Calu3 (cell line): ENCODE measurements at places on chromosomes 11 and 22.

DNA sequence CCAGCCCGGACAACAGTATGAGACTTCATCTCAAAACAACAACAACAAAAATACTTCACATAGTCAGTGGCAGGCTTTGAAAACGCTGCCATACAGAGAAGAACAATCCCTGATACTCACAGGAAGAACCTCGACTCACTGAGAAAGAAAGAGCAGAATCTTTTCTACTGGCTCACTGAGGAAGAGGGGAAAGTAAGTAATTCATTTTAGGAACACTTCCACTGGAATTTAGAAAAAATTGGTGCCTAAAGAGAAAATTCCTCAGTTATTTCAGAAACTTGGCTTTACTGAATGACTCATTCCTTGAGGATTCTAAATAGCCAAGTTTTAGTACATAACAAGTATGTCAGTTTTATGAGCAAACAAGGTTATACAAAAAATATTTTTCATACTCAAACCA is 12.3 kb downstream of the NARS2 start:
- DNase-seq, result no peak

DNA sequence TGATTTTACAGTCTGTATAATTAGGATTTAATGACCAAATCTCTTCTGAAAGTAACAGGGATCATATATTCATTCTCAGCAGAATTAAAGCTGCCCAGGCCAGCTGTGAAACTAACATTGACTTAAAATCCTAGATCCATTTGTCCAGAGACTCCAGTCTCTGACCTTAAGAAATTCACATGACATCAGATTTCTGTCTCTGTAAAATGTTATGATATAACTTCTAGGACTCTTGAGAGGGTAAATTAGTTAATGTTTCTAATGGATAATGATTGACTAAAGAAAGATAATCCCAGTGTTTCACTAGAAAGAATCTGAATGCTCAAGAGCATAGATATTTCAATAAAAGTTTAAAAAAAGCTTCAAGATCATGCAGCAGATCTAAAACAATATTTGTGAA is 6.3 kb downstream of the NOX4 start:
- no peak for DNase-seq

DNA sequence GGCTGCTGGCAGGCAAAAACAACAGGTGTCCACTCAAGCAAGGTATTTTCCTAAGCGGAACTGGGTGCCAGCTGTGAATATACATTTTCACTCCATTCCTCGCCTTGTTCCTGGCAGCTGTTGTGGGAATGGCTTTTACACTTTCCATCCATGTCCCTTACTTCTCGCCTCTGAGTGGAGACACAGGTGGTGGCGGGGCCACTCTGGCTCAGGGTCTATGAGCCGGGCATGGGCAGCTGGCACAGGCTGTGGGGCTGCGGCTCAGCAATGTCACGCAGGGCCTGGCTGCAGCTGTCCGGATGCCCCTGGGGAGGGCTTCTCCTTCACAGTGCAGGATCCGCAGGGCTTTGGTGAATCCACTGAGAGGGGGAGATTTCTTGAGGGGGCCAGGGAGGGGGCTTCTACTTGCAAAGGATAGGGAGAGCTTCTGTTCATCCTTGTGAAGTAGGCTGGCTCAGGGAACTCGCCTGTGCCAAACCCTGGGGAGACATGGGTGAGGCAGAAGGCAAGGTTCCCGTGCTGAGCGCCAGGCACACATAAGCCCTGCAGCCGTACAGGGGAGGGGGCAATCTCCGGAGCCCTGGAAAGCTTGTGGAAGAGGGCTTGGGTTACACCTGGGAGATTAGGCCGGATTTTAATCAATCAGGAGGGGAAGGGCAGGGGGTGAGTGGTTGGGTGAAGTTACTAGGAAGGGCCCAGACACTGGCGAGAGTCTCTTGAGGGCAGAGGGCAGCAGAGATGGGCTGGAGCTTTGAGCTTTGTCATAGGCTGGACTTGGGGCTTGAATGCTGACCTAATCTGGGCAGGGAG is 45.7 kb downstream of the KCNQ1OT1 start:
- no peak for DNase-seq

DNA sequence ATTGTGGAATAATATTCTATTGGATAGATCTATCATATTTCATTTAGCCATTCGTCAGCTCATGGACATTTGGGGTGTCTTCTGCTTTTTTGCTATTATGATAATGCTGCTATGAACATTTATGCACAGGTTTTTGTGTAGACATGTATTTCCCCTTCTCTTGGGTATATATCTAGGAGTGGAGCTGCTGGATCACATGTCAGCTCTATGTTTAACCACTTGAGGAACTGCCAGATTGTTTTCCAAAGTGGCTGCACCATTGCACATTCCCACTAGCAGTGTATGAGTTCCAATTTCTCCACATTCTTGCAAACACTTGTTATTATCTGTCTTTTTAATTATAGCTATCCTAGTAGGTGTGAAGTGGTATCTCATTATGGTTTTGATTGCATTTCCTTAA is 75.0 kb downstream of the C11orf65 start:
- DNase-seq, result no peak

- no peak for DNase-seq
Measured at GRCh38 chr22:24451162-24451561, 23.8 kb downstream of the ADORA2A start.

GRCh38 chr22:19841641-19842392 is 12.9 kb downstream of the GNB1L start:
- no peak for DNase-seq

GRCh38 chr11:116432301-116432700 is 340.5 kb downstream of the BUD13 start:
- no peak for DNase-seq

DNA sequence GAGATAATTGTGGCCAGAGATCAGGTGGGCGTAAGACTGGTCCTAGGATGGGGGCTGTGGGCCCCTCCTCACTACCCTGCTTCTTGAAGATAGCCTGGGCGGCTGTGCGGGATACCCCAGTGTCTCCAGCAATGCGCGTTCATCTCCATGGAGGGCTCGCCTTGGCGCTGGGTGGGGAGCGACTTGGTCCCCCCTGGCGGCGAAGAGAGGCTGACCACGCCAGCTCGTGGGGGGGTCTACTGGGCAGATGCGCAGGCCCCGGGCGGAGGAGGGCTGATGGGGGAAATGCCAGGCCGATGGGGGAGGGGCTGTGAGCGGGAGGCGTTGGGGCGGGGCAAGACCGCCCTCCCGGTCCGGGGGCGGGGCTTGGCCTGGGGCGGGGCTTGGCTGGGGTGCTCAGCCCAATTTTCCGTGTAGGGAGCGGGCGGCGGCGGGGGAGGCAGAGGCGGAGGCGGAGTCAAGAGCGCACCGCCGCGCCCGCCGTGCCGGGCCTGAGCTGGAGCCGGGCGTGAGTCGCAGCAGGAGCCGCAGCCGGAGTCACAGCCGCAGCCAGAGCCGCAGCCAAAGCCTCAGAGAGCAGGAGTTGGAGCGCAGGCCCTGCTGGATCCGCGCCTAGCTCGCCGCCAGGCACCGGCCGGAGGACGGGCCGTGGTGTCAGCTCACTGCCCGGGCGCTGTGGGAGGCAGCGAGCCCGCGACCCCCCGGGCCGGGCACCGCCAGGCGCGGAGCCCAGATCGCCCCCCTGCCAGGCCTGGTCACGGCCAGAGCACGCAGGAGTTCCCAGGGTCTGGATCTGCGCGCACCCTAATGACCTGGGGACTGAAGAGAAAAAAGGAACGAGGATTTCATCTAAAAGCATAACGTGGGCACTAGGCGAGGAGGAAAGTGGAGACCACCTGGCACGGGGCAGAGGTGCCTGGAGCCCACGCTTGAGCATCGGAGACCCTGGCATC is at the start of gene SLC35E4:
TSS of gene SLC35E4 (plus strand) at position 509 of the 953 bp plus-strand sequence. CDS start 670 bp downstream, outside the sequence.
- DNase-seq, result peak; percentile 94

GRCh38 chr11:129611661-129612446 is 203.8 kb upstream of the TMEM45B start:
- peak; percentile 15 for DNase-seq

DNA sequence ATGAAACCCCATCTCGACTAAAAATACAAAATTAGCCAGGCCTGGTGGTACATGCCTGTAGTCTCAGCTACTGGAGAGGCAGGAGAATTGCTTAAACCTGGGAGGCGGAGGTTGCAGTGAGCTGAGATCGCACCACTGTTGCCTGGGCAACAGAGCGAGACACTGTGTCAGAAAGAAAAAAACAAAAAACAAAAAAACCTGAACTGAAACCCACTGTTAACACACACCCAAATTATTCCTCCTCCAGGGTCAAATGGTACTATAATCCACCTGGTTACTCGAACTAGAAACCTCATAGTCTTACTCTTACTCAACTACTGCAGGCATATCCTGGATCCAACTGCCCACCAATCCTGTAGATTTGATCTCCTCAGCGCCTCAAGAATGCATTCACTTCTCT is 35.5 kb downstream of the USP28 start:
- DNase-seq, result no peak

DNA sequence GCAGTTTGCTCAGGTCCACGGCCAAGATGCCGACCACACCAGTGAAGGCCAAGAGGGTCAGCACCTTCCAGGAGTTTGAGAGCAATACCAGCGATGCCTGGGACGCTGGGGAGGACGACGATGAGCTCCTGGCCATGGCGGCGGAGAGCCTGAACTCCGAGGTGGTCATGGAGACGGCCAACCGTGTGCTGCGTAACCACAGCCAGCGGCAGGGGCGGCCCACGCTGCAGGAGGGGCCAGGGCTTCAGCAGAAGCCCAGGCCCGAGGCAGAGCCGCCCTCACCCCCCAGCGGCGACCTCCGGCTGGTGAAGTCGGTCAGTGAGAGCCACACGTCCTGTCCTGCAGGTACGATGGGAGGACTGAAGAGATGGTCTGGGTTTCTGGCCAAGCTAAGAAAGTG is 31.0 kb downstream of the TBC1D22A start:
- no peak for DNase-seq

GRCh38 chr11:112292188-112292587 is 31.5 kb upstream of the PLET1 start:
- no peak for DNase-seq
